GM12892 (cell line): ENCODE measurements at places on chromosomes 6 and 20.
A peak's percentile ranks its signal among the peaks of the same experiment; 100 is the strongest.

DNA sequence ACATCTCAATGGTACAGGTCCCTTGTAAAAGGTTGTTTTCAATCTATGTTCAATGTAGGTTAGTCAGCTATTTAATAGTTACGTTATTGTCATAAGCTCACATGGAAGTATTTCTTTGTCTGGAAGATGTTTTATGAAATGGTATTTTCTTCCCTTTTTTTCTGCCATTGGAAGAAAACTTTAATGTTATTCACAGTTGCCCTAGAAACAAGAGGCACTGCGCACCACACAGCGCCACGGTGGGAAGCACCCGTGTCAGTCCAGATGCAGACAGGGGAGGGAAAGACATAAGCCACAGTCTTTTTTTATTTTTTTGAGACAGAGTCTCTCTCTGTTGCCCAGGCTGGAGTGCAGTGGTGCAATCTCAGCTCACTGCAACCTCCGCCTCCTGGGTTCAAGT lies 82.1 kb downstream of the GCNT2 start:
- DNase-seq = no peak

- no peak for DNase-seq
Measured at GRCh38 chr20:43372051-43372450, 85.6 kb upstream of the SRSF6 start.

GRCh38 chr6:140758169-140758877 lies 1374.4 kb upstream of the GJE1 start:
- no peak for DNase-seq

- DNase-seq = no peak
Measured at GRCh38 chr20:62537649-62538292, 62.0 kb upstream of the GATA5 start.

GRCh38 chr20:36002855-36003254 lies 34.5 kb downstream of the CNBD2 start:
- no peak for DNase-seq

DNA sequence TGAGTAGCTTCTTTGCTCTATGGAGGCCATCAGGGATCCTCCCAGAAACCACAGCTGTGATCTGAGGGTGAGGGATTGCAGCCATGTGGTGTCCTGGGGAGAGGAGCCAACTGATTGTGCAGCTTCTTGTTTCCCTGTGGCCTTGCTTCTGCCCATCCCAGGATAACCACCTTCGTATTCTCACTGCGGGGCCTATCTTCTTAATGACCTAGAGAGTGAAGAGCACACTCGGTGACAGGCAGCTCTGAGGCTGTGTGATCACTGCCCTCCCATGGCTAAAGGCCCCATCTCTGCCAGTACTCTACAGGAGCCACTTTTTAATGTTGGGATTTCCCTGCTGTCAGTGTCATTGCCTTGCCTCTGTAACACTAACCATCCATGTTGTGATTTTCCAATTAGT lies 5.3 kb upstream of the RAET1L start:
- no peak for DNase-seq

- no peak for DNase-seq
Measured at GRCh38 chr6:152563177-152563576, 74.0 kb downstream of the SYNE1 start.

DNA sequence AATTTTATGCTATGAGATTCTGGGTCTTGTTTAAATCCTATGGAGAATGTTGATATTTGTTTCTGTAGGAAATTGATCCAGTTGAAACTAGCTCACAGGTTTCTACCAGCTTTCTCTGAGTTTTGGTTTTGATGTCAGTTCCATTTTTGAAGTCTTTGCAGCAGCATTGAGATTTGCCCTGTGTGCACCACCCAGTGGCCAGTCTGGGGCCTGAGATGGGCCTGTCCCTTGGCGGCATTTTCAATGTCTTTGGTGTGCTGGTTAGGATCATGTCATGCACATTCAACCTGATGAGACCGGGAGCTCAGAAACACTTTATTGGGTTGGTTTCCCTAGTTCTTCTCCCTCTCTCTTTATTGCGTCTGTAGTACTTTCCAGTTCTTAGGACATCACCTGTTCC lies 395.2 kb upstream of the MAP3K7 start:
- no peak for DNase-seq

- DNase-seq = no peak
Measured at GRCh38 chr20:34532320-34532719, 16.1 kb downstream of the DYNLRB1 start.

GRCh38 chr6:3751077-3751729 lies at the start of gene PXDC1:
Gene PXDC1, minus strand, starts transcription at chr6:3751713. Its CDS starts 182 bp downstream, at chr6:3751531.
- DNase-seq = peak; percentile 34

DNA sequence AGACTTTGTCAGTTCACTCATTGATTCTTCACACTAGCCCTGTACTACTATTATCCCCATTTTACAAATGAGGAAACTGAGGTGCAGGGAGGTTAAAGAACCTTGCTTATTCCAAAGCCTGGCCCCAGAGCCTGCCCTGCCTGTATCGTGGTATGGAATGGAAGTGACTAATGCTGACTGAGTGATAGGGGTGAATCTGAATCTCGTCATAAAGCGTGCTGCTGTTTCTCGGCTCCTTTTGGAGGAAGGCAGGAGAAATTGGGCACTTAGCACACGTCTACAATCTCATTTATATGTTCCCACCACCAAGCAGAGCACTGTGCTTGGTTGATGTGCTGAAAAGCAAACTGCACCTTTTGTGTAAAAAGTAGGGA lies 17.1 kb downstream of the GFRA4 start:
- DNase-seq = no peak

DNA sequence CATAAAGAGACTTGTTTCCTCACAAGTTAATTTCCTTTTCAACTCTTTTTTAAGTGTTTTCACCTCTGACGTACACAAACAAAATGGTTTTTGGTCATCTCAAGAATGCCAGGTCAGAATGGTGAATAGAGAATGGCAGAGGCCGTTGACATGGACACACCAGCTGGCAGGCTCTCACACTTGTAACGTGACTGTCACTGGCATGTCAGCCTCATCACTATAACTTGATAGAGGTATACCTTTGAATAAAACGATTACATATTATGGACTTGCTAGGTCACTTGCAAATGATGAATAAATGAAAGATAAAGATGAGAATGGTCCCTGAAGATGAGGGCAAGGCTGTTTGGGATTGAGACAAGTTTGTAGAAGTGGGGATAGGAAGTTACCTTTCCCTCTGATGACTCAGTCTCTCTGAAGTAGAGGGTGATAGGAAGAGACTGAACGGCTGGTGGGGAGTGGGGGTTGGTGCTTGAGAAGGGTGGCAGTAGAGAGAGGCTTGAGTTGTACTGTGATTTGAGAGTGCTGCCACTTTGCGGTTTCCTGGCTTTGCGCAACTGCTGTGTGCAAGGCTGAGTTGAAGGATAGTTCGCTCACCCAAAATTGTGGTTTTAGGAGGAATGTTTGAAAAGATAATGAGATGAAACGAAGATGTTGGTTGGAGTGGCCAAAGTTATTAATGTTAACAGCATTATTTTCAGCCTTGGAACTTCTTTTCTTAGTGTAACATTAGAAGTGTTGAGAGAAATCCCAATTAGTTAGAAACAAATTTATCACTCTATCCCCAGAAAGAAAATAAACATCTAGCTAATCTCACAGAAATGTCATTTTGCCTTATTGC lies 30.3 kb downstream of the TBPL1 start:
- DNase-seq = no peak

GRCh38 chr6:135087803-135088202 lies 33.2 kb upstream of the HBS1L start:
- DNase-seq = no peak

GRCh38 chr20:5001174-5002076 lies at the start of gene SLC23A2:
Gene SLC23A2, minus strand, starts transcription at chr20:5001510. Its CDS starts 68,948 bp downstream, at chr20:4932562.
- peak; percentile 68 for DNase-seq

- DNase-seq = no peak
Measured at GRCh38 chr6:98831057-98831958, 3.1 kb upstream of the POU3F2 start.

DNA sequence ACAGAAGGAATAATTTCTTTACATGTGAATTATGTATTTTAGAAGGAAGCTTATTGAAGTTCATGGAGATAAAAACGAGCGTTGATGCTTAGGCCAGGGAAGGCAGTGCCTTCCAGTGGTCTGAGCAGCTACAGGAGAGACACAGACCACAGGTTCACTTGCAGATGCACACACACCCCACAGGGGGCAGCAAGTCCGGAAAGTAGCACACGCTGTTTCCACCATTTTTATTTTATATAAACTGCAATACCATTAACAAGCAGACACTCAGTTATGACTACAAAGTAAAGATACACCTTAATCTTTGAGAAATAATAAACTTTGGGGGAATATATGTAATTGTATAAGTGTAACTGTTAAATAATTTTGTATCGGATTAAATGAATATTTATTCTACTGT lies 13.5 kb upstream of the DACT2 start:
- no peak for DNase-seq

DNA sequence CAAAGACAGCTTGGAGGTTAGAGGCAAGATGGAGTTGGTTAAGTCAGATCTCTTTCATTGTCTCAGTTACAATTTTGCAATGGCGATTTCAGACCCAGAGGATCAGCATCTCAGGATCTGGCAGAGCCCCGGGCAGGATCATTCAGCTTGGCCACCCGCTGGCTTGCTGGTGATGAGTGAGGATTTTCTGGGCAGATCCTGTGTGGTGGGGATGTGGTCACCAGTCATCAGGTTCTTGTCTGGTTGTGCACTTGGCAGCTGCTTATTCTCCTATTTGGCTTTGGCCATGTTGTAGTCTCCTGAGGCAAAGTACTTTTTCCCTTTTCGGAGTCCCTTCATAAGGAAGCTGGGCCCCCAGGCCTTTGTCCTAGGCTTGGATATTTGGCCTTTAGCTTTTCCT lies 953.9 kb downstream of the KIF16B start:
- DNase-seq = no peak

GRCh38 chr6:83182114-83182513 lies 11.0 kb downstream of the PGM3 start:
- DNase-seq = no peak

DNA sequence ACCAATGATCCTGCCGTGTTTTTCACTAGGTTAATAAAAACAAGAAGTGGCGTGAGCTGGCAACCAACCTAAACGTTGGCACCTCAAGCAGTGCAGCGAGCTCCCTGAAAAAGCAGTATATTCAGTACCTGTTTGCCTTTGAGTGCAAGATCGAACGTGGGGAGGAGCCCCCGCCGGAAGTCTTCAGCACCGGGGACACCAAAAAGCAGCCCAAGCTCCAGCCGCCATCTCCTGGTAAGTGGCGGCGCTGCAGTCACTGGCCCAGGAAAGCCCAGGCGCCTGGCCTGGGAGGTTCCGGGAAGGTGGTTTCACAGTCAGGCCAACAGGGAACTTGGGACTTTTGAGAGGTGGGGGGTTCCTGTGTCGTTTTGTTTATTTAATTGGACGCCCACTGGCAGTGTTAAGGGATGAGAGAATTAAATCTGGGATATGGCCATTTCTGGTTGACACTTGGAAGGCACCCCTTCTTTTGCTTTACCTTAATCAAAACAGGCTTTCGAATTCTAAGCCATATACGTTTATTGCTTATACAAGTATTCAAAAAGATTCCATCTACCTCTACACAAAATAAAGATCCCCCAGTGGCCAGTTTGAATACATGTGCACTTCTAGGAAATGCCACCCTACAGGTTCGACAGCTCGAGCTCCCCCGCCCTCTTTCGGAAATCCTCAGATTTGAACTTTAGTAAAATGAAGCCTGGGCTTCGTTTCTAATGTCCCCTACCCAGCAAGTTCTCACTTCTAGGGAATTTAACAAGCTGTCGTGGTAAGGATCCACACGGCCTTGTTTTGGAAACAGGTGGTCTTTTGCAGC lies 138.9 kb downstream of the TMEM242 start:
- DNase-seq = peak; percentile 56

- DNase-seq = peak; percentile 23
Measured at GRCh38 chr20:32451682-32452461, 93.7 kb downstream of the ASXL1 start.

DNA sequence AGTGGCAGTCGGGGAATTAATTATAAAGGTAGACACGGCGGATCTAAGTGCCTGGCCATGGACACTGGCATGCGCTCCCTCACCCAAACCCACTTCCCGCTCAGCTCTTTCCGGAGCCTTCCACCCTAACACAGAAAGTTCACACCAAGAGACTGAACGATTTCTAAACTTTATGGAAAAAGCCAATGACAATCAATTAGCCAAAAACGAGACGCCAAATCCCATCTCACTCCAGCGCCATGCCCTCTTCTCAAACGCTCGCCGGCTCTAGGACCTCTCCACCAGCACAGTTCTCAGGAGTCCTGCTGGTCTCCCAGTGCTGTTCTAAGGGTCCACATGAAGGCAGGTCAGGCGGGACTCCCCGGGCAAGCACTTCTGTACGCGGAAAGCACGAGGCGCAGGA lies 641 bp downstream of the SF3B5 start:
- no peak for DNase-seq

DNA sequence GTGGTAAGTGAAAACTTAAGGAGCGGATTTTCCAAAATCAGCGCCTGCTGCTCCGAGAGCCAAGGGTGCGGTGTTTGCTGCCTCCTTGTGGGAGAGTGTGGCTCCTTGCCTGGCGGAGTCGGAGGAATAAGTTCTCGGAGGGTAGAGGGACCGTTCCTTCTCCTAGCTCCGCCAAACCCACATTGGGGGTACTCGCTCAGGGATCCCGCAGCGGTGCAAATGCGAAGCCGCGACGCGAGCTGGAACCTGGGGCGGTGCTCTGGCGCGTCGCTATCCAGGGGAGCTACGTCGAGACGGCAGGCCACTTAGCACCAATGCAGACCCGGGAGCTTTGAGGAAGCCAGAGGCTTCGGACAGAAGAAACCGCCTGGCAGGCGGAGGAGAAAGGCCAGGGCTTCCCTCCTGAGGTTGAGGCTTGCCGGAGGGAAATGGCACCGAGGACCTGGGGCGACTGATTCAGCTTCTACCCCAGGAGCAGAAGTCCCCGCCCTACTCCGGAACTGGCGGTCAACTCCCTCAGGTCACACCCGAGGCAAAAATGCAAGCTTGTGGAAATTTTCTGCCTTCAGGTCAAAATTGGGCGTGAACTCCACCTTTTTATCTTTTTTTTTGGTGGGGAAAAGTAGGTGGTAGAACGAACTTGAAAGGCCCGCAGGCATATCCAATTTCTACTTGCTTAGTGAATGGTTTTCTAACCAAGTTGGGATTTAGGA lies 5.7 kb upstream of the DDX43 start:
- peak; percentile 50 for DNase-seq

- no peak for DNase-seq
Measured at GRCh38 chr6:1590580-1590979, 19.1 kb upstream of the FOXC1 start.

DNA sequence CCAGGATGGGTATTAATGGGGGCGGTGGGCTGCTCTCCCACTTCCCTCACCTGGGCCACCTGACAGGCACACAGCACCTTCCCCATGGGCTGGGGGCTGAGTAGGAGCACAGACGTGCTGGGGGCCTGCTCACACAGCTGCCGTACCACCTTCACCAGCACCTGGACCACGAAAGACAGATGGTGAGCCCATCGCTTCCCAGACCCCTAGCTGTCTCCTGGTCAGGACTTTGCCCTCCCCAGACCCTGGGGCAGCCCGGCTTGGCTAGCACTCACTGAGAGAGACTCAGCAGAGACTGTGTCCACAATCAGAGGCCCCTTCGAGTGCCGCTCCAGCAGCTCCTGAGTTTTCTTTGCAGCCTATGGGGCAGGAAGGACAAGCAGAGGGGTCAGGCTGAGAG lies 12.0 kb downstream of the AARS2 start:
- DNase-seq = no peak

- no peak for DNase-seq
Measured at GRCh38 chr6:125002406-125002741, 40.1 kb downstream of the RNF217 start.
